CD4-positive, alpha-beta T cell treated with Interleukin-17A for 1 hour (primary cell): ENCODE measurements at places on chromosomes 2 and 18.
A peak's percentile ranks its signal among the peaks of the same experiment; 100 is the strongest.

DNA sequence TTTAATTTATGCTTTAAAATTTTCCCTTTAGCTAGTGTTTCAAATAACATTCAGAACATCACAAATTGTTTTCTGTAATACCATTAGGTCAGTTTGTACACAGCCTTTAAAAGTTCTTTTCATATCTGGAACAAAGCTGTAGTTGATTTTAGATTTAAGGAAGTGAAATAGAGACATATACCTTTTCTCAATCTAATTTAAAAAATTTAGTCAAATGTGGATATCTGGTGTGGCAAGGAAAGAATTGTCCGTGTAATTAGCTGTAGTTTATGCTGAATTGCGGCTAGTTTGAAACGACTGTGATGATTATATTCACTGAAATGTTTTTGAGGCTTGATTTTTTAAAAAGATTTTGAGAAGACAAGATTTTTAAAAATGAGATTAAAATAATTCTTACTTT, 59.9 kb downstream of the EML6 start:
- no peak for DNase-seq

DNA sequence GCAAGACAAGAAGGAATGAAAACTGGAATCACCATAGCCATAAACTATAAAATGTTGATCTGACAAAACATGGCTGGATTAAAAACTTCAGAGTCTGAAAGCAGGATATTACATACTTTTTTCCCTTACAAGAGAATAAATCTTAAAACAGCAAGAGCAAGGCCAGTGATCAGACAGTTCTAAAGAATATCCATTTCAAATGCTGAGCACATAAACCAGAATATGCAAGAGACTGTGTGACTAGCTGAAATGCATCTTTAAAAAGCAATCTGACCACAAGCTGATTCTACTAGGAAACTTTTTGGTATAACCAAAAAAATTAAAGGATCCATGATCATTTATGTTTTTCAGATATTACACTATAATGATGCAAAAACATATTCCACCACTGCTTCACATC, 120.7 kb upstream of the RNU4ATAC start:
- DNase-seq, result no peak

DNA sequence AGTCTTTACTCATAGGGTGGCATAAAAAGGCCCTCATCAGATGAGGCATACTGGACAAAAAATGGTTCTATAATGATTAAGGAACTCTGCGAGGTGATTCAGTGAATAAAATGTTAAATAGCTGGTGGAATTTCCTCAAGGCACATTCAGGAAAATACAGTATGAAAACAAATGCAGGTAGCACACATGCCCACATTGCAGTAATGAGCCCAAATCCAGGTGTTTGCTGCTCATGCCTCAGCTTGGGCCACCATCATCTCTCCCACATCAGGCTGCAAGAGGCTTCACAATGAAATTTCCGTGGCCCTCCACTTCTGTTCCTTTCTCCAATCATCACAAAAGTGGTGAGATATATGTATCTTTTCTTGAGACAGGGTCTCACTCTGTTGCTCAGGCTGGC, 298.3 kb downstream of the NBAS start:
- no peak for DNase-seq

GRCh38 chr2:143435131-143435530, 305.9 kb downstream of the ARHGAP15 start:
- DNase-seq, result no peak

DNA sequence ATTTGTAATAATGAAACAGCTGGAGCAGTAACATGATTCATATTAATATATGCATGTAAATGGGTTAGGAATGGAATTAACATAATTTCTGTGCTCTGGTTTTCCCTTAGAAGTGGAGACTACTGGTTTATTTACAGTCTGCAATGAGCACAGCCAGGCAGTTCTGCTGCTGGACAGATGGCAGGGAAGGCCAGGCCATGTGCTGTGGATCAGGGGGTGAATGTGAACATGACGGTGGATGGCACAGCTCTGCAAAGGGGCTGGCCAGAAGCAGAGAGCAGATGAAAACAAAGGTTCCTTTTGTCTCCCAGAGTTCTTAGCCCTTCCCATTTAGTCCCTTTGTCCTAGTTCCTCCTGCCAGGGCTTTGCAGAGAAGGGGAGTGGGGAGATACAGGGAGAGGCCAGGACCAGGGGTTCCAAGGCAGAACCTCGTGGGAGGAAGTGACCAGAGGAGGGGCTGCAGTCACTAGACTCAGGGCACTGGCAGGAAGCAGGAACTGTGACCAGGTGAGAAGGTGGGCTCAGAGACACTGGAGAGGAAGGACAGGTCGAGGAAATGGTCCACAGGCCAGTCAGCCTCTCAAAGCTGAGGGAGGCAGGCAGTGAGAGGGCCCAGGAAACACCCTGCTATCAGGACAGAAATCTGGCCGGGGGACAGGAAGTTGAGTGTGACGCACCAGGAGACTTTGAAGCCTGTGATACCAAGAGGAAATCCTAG, 112.9 kb upstream of the ATP8B1 start:
- no peak for DNase-seq

GRCh38 chr2:172398440-172398839, 28.9 kb upstream of the ITGA6 start:
- DNase-seq, result no peak

GRCh38 chr2:126913329-126913728, 14.6 kb downstream of the TEX51 start:
- no peak for DNase-seq

DNA sequence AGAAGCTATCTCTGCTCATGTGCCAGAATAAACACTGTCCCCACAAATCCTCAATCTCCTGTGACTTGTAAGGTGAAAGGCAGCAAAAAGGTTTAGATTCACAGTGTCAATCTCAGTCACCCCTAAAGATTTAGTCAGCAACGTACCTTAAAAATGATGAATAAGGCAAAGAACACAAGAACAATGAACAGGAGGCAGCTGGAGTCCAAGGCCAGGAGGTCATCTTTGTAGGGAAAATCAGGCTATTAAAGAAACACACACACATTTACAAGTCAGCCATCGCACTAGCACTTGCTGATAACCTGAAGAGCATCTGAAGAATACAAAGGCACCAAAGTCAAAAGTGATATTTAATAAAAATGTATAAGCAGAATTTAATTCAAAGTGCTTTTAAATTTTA, 16.6 kb downstream of the LAPTM4A start:
- no peak for DNase-seq

GRCh38 chr2:7449298-7449697, 532.1 kb downstream of the RNF144A start:
- DNase-seq, result no peak

GRCh38 chr2:238240757-238241711, 1.2 kb upstream of the HES6 start:
- peak; percentile 32 for DNase-seq

DNA sequence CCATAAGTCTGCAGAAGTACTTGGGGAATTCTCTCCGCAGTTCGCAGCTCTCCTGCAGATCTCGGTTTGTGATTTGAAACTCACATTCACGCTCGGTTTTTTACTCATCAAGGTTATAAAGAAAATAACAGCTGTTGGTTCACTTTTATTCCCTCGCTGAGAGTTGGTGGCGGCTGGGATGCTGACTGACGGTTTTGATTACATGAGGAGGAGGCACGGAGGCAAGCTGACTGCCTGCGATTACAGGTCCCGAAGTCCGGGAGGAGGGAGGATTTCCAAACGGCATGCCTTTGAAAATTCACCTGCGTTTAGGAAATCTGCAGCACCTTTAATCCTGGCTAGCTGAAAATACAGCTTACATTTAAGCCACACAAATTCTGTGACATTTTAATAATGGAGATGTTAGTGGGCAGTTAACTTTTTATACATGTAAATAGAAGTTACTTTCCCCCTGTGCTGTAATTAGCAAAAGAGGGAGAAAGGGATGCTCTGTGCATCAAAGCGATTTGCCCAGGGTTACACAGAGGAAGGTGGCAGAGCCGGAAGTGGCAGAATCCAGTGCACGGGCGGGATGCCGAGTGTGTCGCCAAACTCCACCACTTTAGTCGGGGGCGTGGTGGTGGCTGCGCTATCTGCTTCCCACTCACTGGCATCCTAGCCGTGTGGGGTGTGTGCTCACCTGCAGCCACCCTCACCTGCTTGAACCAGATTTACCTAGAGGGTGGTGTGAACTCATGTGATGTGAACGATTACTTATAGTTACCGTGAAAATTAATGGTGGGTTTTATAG, 14.7 kb downstream of the AGAP1 start:
- no peak for DNase-seq

DNA sequence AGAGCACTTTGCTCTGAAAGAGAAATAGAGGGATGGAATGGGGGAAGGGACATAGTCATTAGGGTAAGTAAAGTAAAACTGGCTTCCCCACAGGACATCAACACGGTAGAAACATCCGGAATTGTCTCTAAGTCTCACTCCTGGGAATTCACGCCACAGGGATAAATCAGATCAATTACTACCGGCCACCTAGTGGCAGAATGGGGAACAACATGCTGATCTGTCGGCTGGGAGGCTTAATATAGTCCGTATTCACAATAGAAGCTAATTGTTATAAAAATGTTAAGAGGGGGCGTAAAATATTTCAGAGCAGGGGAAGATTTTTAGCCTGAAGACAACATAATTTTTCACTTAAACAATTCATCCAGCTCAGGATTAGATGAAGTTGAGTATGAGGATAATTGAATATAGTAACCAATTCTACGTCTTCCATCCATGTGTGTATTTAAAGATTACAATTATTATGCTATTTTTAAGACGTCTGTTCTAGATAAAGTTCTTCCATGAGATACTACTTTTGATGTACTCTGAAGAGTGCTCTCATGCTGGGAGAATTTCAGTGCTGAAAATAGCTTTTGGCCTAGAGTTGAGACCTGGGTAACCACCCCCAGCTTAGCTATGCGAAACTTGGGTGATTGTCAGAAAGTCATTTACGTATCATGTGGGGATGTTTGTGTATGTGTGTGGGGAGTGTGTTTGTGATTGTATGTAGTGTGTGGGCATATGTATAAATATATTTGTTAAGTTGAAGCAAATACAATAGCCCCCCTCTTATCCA, 65.7 kb downstream of the LRRTM1 start:
- DNase-seq, result no peak

DNA sequence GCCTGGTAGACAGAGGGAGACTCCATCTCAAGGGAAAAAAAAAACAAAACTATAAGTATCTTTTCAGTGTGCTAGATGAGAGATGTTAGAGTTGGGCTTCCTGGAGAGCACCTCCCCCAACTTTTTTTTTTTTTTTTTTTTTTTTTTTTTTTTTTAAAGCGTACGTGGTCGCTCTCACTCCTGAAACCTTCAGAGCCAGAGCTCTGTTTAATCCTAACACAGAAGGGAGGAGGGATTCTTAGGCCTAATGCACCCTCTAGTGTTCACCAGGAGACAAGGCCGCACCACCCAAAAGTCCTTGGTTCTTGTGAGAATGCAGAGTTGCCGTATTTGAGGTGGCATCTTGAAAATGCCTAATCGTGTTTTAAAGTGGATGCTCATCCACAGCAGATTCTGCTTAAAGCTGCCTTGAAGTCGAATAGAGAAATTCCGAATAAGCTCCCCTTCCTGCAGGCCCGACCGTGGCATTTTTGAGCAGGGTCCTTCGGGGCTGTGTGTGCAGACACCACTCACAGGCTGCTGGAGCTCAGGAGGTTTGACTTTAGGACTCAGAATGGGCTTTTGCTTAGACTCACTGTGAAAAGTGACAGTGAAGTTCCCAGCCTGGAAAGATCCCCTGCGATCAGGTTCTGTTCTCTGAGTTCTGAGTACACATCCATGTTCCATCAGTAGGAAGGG, 252.6 kb downstream of the AGAP1 start:
- DNase-seq, result peak; percentile 58

DNA sequence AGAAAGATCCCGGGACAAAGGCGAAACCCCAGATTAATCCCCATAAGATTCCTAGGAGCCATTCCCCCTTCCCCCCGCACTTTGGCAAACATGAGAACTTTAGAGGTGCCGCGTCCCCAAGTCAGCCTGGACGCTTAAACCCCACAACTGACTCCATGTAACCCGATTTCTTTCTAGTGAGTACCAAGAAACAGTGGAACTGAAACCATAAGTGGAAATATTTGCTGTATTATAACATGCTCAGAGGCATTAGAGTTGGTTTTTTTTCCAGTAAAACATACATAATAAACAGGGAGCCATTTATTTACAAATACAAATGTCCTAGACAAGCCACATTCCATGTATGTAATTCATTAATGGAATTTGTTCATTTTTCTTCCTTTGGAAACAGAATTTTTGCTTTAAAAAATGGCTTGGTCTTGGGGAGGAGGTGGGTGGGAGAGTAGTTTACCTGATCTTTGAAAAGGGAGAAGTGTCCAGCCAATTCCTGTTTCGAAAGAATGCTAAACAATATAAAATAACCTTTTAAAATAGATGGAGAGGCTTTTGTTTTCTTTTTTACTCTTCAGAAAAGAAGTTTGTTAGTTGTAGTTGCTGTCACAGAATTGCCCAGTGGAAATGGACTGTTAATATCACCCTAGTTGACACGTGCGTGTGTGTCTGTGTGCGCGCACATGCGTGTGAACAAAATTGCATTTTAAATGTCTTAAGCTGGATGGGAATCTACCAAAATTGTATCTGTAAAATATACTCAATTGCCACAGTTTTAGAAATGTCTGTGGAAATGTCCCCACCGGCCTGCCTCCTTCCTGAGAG, 10.6 kb downstream of the POU3F3 start:
- DNase-seq, result no peak

DNA sequence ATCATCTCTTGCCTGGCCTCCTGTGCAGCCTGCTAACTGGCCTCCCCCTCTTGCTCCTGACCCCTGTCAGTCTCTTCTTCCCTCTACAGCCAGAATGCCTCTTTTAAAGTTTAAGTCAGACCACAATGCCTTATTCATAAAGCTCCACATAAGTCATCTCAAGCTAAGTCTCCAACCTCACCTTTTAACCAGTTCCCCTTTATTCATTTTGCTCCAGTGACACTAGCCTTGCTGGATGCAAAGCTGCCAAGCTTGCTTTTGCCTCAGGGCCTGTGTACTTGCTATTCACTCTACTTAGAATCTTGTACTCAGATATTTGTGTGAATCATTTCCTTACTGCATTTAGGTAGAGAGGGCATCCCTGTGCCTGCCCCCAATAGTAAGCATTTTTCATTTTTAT, 180.9 kb downstream of the PDE1A start:
- DNase-seq, result no peak

GRCh38 chr2:6637330-6637729, 228.4 kb downstream of the CMPK2 start:
- no peak for DNase-seq

DNA sequence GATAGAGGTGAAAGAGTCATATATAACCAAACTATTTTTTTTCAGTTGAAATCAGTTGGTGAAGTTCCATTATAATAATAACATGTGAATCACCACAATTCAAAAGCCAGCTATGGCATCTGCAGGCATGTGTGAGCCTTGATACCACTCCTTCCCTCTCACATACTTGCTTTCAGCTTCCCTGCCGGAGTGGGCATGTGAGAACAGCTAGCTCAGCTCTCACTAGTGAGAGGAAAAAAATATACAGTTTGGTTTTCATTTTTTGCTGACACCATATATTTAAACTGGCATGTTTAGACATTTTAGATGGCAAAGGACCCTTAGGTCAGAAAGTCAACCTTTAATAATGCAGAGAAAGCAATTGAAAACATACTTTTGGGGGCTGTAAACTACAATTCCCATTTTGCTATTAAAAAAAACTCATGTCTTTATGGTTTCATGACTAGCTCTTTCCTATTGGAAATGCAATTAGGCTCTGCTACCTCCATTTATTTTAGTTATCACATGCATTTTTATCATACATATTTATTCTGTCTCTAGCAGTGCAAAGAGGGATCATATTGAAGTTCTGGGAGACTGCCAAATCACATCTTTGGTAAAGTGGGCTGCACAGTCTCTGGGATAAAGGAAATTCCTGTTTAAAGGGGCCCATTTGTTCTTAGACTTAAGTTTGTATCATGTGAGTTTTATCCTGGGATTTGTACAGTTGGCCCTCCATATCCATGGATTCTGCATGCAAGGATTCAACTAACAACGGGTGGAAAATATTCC, 33.2 kb upstream of the SLC40A1 start:
- DNase-seq, result no peak

GRCh38 chr2:107588181-107588580, 238.5 kb upstream of the RGPD4 start:
- no peak for DNase-seq
